Nephron progenitor cell (in vitro differentiated cells): ENCODE measurements at places on chromosomes 11 and 22.

DNA sequence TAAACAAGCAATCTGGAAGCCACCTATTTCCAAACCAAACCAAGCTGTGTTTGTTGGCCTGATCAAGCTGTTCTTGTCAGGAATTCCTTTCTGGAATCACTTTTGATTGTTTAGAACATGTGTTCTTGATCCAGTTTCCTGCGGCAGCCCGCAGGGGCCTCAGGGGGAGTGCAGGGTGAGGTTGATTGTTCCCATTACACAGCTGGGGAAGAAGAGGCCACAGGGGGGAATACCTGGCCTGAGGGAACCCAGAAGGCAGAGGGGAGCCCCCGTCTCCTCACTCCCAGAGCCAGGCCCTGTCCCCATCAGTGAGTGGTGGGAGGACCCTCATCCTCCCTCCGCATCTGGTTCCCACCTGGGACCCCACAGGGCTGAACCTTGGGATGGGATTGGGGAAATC, 4.2 kb downstream of the MRGPRD start:
- peaks cover 15% of the 10 kb centered on the region for H3K4me1 ChIP-seq
- no peaks in the 10 kb centered on the region for H3K36me3 ChIP-seq
- no peak overlapping the region for H3K4me3 ChIP-seq
- H3K27ac ChIP-seq = no peak overlapping the region
- peaks cover 11% of the 10 kb centered on the region for H3K27me3 ChIP-seq

DNA sequence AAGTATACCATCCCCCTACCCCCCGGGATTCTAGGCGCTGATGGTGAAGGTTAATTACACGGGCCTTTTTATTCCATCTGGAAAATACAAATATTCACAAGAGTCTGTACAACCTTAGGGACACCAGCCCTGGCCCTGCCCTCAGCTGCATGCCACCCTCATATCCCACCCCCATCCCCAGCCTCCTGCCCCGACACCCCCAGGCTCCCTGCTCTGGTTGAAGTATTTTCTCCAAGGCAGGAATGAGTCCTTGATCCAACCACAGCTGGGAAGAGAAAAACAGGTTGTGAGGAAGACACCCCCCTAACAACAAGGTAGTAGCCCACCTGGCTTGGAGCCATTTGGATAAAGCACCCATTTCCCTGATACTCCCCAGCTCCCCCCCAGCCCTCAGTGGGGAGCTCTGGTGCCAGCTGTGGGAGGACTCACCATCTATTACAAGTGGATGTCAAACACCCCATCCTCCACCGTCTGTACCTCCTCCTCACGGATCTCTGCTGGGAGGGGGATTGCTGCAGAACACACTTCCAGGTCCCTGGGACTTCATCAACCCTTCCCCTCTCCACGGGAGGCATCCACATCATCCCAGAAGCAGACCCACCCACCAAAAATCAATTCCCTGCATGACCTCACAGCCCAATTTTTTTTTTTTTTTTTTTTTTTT, 4.0 kb upstream of the NRXN2 start:
- H3K27me3 ChIP-seq = peaks cover 31% of the 10 kb centered on the region
- H3K4me3 ChIP-seq = no peak overlapping the region
- peak overlapping the region; percentile 74 for H3K27ac ChIP-seq
- peaks cover 60% of the 10 kb centered on the region for H3K4me1 ChIP-seq
- no peak for DNase-seq

- no peaks in the 10 kb centered on the region for H3K36me3 ChIP-seq
- H3K27ac ChIP-seq = no peak overlapping the region
- no peaks in the 10 kb centered on the region for H3K4me1 ChIP-seq
- no peak for DNase-seq
- H3K4me3 ChIP-seq = no peak overlapping the region
Observed at GRCh38 chr11:81920205-81920604, 813.5 kb downstream of the FAM181B start.

- no peaks in the 10 kb centered on the region for H3K36me3 ChIP-seq
- DNase-seq = no peak
- H3K4me3 ChIP-seq = peak overlapping the region; percentile 83
- H3K4me1 ChIP-seq = peaks cover 97% of the 10 kb centered on the region
Observed at GRCh38 chr11:133950874-133951326, 5.9 kb downstream of the IGSF9B start.

DNA sequence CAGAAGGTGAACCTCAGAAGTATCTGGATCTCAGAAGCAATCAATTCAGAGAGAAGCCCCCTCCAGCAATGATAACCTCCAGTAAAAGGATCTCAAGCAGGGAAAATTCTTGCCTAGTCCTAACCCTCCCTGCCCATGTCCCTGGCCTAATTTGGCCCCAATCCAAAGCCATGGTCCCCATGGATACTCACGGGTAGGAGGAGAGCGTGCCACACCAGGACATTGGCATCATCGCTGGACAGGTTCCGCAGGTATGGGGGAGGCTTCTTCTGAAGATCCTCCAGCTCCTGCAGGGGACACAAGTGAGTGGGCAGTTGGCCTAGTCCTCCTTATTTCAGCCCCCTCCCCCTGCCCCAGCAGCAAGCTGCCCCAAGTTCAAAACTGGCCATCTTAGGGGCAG, 7.3 kb downstream of the UBE2L6 start:
- peaks cover 68% of the 10 kb centered on the region for H3K36me3 ChIP-seq
- no peak overlapping the region for H3K4me3 ChIP-seq
- DNase-seq = no peak
- no peaks in the 10 kb centered on the region for H3K27me3 ChIP-seq
- H3K4me1 ChIP-seq = peaks cover 38% of the 10 kb centered on the region
- H3K27ac ChIP-seq = no peak overlapping the region

DNA sequence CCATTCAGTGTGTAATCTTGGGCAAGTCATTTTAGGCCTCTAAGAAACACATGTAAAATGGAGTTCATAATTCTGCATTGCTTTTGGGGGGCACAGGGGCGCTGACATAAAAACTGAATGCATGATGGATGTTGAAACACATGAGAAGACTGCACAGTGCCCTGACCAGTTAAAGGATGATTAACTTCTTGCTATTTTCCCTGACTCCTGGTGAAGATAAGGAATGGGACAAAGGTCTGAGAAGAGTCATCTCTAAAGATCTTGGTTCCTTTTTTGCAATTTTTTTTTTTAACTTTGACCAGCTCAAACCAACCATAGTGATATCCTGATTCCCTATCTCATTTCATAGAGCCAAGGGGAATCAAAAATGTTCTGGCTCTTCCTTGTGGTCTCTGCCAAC, 134.9 kb upstream of the TENM4 start:
- no peaks in the 10 kb centered on the region for H3K4me1 ChIP-seq
- no peak overlapping the region for H3K4me3 ChIP-seq
- H3K27ac ChIP-seq = no peak overlapping the region
- no peak for DNase-seq
- H3K36me3 ChIP-seq = no peaks in the 10 kb centered on the region
- peaks cover 17% of the 10 kb centered on the region for H3K27me3 ChIP-seq

DNA sequence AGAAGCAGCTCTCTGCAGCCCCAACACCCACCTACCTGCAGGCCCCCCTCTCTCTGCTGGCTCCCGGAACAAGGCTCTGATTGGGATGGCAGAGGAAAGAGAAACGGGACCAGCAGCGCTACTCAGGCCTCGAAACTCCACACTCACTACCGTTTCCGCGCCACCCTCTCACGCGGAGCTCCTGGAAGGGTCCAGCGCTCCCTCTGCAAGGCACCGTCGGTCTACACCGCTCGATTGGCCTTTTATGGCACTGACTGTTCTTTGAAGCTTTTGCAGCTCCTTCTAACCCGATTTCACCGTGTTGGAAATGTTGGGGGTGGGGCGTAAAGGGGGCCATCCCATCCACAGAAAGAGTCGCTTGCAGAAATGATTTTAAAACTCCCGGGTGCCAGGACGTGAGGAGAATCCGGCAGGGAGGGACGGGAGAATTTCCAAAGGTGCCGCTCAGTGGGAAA, 323 bp upstream of the PANX1 start:
- DNase-seq = peak; percentile 54
- peak overlapping the region; percentile 93 for H3K4me3 ChIP-seq
- H3K27ac ChIP-seq = peak overlapping the region; percentile 98

DNA sequence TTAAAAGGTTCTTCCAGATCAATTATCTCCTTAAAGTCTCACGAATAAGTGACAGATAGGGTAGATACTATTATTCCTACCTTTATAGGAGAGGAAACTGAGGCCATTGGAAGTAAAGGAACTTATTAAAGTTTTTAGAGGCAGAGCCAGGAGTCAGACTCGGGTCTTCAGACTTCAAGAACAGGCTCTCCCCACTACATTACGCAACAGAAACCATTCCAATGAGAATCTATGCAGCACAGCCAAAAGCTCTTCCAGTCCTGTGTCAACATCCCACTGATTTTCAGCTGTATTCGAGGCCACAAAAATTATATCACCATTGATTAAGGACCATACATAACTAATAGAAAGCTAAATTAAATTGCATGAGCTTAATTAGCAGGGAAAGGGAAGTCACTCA, 77.4 kb downstream of the RELT start:
- peaks cover 24% of the 10 kb centered on the region for H3K4me1 ChIP-seq
- DNase-seq = no peak
- peaks cover 19% of the 10 kb centered on the region for H3K36me3 ChIP-seq
- H3K27ac ChIP-seq = no peak overlapping the region
- H3K4me3 ChIP-seq = no peak overlapping the region

- H3K4me3 ChIP-seq = no peak overlapping the region
- DNase-seq = no peak
- no peak overlapping the region for H3K27ac ChIP-seq
- peaks cover 1% of the 10 kb centered on the region for H3K27me3 ChIP-seq
- peaks cover 50% of the 10 kb centered on the region for H3K4me1 ChIP-seq
- no peaks in the 10 kb centered on the region for H3K36me3 ChIP-seq
Observed at GRCh38 chr22:17303840-17304779, 65.2 kb upstream of the CECR2 start.

DNA sequence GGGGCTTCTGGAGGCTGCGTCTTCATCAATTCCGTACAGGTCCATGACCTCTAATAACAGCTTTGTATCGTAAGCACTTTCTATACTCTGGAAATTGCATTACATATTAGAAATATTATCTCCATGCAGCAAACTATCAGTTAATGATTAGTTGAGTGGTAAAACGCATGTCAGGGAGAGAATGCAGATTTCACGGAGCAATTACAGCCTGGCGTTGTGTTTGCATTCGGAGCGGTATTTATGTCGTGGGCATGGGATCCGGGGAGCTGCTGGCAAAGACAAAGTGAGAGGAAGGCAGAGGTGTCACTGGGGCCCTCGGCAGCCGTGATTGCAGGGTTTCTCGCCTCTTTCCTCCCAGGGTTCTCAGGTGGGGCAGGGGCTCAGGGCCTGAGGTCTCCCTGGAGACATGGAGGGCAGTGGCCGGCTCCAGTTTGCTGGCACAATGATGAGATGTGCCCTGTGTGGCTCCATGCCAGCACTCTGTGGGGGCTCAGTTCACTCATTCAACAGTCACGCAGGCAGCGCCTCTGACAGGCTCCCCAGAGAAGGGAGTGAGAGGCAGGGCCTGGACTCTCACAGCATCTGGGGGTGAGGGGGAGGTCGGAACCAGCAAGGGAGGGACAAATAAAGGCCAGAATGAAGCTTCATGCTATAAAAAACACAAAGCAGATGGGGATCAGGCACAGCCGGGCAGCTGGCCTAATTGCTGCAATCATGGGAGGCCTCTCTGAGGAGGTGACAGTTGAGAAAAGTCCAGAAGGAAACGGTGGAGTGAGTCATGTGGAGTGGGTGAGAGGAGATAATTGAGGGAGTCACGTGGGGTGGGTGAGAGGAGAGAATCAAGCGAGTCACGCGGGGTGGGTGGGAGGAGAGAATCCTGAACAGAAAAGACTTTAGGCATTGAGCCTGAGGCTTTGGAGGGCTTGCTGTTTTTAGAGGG, 1002.7 kb downstream of the BRD1 start:
- no peak for DNase-seq
- no peaks in the 10 kb centered on the region for H3K36me3 ChIP-seq
- peaks cover 63% of the 10 kb centered on the region for H3K4me1 ChIP-seq
- peaks cover 3% of the 10 kb centered on the region for H3K27me3 ChIP-seq

DNA sequence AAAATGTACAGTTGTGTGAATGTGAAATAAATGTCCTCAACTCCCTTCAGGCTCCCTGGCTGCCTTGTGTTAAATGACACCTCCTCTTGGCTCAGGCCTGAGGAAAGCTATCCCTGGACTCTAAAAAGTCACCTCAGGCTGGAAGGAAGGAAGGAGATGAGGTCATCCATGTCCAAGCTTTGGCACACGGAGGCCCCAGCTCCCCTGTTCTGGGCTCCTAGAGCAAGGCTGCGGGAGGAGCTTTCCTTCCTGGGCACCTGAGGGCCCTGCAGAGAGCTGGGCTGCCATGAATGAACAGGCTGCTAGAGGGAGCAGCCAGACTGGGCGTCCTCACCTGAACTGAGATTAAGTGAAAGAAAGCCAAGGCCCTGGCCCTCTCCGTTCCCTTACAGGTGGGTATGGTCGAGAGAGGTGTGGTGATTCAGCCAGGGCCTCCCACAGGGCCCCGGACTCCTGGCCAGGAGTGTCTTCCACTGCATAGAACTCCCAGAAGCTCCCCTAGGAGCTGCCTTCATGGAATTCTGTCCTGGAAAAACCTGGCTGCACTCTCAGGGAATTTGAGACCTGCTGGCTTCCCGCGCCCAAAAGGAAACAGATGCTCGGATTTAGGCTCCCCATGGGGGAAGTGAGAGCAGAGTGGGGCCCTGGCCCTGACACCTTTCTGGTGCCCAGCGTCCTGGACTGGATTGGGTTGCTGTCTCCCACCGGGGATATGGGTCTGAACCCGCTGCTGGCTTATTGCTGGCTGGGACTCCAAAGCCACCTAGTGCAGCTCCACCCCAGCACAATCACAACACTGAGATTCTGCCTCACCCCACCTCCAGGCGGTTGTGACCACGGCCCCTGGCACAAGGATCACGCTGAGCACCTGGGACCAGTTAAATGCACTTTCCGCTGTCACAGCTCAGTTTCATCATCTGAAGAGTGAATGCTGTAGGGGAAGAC, 22.2 kb downstream of the MYBPC3 start:
- DNase-seq = no peak
- no peaks in the 10 kb centered on the region for H3K27me3 ChIP-seq
- no peak overlapping the region for H3K4me3 ChIP-seq
- peaks cover 16% of the 10 kb centered on the region for H3K4me1 ChIP-seq

DNA sequence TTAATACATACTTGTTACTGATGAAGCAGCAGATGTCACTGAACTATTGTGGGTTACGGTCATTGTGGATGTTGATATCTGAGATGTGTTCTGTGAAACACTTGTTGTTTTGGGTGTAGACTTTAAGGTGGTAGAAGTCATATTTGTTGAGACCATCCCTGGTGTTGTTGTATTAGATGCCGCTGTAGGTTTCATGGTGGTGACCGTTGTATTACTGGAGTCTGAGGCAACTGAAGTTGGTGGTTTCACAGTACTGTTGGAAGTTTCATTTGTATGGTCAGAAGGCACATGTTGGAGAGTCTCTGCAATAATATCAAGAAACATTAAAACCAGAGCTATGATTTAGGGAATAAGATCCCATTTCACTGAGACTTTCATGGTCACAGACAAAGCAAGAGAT, 50.7 kb downstream of the TMEM123 start:
- peaks cover 68% of the 10 kb centered on the region for H3K36me3 ChIP-seq
- DNase-seq = no peak
- H3K4me1 ChIP-seq = peaks cover 6% of the 10 kb centered on the region
- no peak overlapping the region for H3K4me3 ChIP-seq
- peak overlapping the region; percentile 3 for H3K27ac ChIP-seq
